GM23248 (cell line): ENCODE measurements at places on chromosomes 4 and X.
A peak's percentile ranks its signal among the peaks of the same experiment; 100 is the strongest.

- no peak overlapping the region for H3K4me3 ChIP-seq
- H3K4me1 ChIP-seq = no peaks in the 10 kb centered on the region
- H3K27me3 ChIP-seq = no peaks in the 10 kb centered on the region
- H3K27ac ChIP-seq = no peak overlapping the region
These were observed 53.8 kb upstream of the NAP1L5 start for GRCh38 chr4:88751258-88752075.

- H3K27me3 ChIP-seq = no peaks in the 10 kb centered on the region
- no peak overlapping the region for H3K4me3 ChIP-seq
- no peak overlapping the region for H3K27ac ChIP-seq
- DNase-seq = no peak
- no peaks in the 10 kb centered on the region for H3K36me3 ChIP-seq
- H3K4me1 ChIP-seq = no peaks in the 10 kb centered on the region
These were observed 131.1 kb downstream of the HS3ST1 start for GRCh38 chr4:11297627-11298026.

DNA sequence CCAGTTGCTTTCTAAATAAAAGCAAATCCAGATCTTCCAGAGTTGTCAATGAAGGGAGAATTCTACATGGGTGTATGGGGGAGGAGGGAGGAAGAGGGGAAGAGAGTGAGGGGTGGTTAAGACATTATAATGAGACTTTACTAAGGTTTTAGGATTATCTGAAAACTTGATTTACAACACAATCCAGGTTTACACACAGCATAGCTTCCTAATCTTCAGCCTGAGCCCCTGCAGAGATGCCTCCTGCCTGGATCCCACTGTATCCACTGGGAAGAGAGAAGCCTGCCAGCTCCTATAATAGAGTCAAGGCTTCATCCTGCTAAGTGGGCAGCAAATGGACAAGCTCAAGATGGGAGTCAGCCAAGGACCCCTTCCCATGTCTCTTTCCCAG lies 85.6 kb upstream of the KIT start:
- no peaks in the 10 kb centered on the region for H3K27me3 ChIP-seq
- no peaks in the 10 kb centered on the region for H3K36me3 ChIP-seq
- no peak overlapping the region for H3K27ac ChIP-seq
- no peak for DNase-seq
- H3K4me3 ChIP-seq = no peak overlapping the region

GRCh38 chrX:119784747-119785446 lies 6.5 kb downstream of the RPL39 start:
- no peak overlapping the region for H3K27ac ChIP-seq
- H3K27me3 ChIP-seq = no peaks in the 10 kb centered on the region
- no peak overlapping the region for H3K4me3 ChIP-seq

DNA sequence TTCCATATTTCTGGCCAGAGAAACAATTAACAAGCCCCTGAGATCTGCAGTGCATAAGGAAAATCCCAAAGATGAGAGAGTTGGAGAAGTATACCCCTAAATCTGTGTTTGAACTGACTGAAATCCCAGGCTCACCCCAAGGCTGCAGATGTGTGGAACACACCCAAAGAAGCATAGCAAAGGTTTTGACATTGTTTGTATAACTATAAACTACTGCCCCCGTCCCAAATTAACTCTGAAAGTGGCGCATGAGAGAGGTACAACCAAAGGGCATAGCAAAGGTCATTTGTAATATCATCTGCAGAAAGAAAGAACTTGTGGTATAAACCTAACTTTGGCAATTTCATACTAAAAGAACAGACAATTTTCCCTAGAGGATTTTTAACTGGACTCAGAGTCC lies 157.9 kb downstream of the DCAF12L1 start:
- H3K36me3 ChIP-seq = no peaks in the 10 kb centered on the region
- H3K27me3 ChIP-seq = no peaks in the 10 kb centered on the region
- H3K27ac ChIP-seq = no peak overlapping the region
- H3K4me3 ChIP-seq = no peak overlapping the region
- DNase-seq = no peak
- H3K4me1 ChIP-seq = no peaks in the 10 kb centered on the region

- DNase-seq = no peak
- no peak overlapping the region for H3K4me3 ChIP-seq
- no peaks in the 10 kb centered on the region for H3K36me3 ChIP-seq
- H3K27ac ChIP-seq = no peak overlapping the region
These were observed 12.9 kb downstream of the SMIM9 start for GRCh38 chrX:154821523-154821922.

GRCh38 chr4:18056030-18056429 lies 34.5 kb upstream of the LCORL start:
- no peaks in the 10 kb centered on the region for H3K27me3 ChIP-seq
- DNase-seq = no peak
- no peaks in the 10 kb centered on the region for H3K36me3 ChIP-seq
- no peak overlapping the region for H3K4me3 ChIP-seq
- H3K27ac ChIP-seq = no peak overlapping the region
- H3K4me1 ChIP-seq = no peaks in the 10 kb centered on the region; the same call in 1 of the 2 replicates

DNA sequence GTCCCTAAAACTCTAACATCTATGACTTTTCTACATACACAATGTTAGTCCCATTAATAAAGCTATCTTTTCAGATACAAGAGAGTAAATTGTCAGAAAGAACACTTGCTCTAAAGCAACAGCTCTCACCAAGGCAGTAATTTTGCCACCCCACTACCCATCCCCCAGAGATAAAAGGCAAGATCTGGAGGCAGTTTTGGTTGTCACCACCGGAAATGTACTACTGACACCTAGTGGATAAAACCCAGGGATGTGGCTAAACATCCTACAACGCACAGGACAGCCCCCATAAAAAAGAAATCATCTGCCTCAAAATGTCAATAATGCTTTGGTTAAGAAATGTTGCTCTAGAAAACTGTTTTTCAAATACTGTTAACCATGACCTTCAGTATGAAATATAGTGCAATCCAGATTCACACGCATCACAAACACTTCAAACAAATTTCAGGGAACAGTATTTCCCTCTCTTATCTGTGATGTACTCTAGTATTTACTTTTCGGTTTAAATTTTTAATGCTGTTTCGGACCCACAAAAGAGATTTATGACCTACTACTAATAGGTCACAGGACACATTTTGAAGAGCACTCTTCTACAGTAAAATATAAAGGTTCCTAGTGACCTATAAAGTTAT lies 5.1 kb downstream of the FBXL5 start:
- H3K27me3 ChIP-seq = no peaks in the 10 kb centered on the region
- DNase-seq = peak; percentile 70
- H3K4me1 ChIP-seq = peaks cover 42% of the 10 kb centered on the region
- no peaks in the 10 kb centered on the region for H3K36me3 ChIP-seq

GRCh38 chr4:41935652-41936021 lies 408 bp downstream of the TMEM33 start:
- peak overlapping the region; percentile 100 for H3K4me3 ChIP-seq
- H3K27ac ChIP-seq = peak overlapping the region; percentile 80
- peaks cover 9% of the 10 kb centered on the region; the same call in 1 of the 2 replicates for H3K36me3 ChIP-seq
- peaks cover 15% of the 10 kb centered on the region; the same call in 1 of the 2 replicates for H3K4me1 ChIP-seq

- H3K4me1 ChIP-seq = no peaks in the 10 kb centered on the region
- H3K27me3 ChIP-seq = no peaks in the 10 kb centered on the region
- DNase-seq = no peak
- H3K4me3 ChIP-seq = no peak overlapping the region
These were observed 169.2 kb upstream of the ATP6AP2 start for GRCh38 chrX:40411340-40412111.

- DNase-seq = no peak
- H3K4me1 ChIP-seq = no peaks in the 10 kb centered on the region
- no peak overlapping the region for H3K27ac ChIP-seq
These were observed 35.5 kb downstream of the SHROOM3 start for GRCh38 chr4:76470532-76470931.

DNA sequence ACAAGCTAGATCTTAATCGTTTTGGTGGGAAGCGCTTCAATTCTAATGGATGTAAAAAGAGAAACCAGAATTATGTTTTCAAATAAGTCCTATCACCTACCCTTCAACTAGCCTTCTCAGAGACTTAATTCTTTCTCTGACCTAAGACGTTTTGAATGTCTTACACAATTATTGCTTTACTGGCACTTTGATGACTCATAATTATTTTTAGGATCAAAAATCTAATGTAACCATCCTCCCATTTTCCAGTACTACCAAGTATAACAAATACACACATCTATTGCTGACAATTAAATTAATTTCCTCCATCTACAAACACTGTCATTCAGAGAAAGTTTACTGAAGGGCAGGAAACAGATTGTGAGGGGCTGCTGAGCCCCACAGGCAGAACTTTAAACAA lies 108.6 kb downstream of the PPP3CA start:
- peak overlapping the region; percentile 10; the same call in 1 of the 2 replicates for H3K4me3 ChIP-seq
- H3K27ac ChIP-seq = peak overlapping the region; percentile 59
- peak; percentile 76 for DNase-seq
- no peaks in the 10 kb centered on the region for H3K36me3 ChIP-seq
- peaks cover 17% of the 10 kb centered on the region for H3K4me1 ChIP-seq
- no peaks in the 10 kb centered on the region for H3K27me3 ChIP-seq

GRCh38 chr4:154781126-154781982 lies at the start of gene RBM46:
TSS of gene RBM46 (plus strand) at chr4:154781272. CDS start at chr4:154796753, 15,481 bp downstream.
- no peak within 1 kb of the TSS for H3K27ac ChIP-seq
- H3K27me3 ChIP-seq = peaks cover 42% of the 10 kb centered on the region
- H3K36me3 ChIP-seq = no peaks in the 10 kb centered on the region
- no peaks in the 10 kb centered on the region for H3K4me1 ChIP-seq
- DNase-seq = peak; percentile 19

- no peak overlapping the region for H3K27ac ChIP-seq
- H3K4me1 ChIP-seq = peaks cover 40% of the 10 kb centered on the region
- H3K36me3 ChIP-seq = no peaks in the 10 kb centered on the region
- no peaks in the 10 kb centered on the region for H3K27me3 ChIP-seq
- no peak overlapping the region for H3K4me3 ChIP-seq
- no peak for DNase-seq
These were observed 133.8 kb upstream of the STX18 start for GRCh38 chr4:4675641-4676040.

- H3K27me3 ChIP-seq = no peaks in the 10 kb centered on the region
- H3K27ac ChIP-seq = no peak overlapping the region
- H3K36me3 ChIP-seq = no peaks in the 10 kb centered on the region
- no peak overlapping the region for H3K4me3 ChIP-seq
- H3K4me1 ChIP-seq = peaks cover 19% of the 10 kb centered on the region
These were observed 29.1 kb downstream of the TBC1D14 start for GRCh38 chr4:6938647-6939271.
